Cerebellar cortex (tissue), 1 donor: ENCODE measurements at places on chromosomes 5 and 9.

DNA sequence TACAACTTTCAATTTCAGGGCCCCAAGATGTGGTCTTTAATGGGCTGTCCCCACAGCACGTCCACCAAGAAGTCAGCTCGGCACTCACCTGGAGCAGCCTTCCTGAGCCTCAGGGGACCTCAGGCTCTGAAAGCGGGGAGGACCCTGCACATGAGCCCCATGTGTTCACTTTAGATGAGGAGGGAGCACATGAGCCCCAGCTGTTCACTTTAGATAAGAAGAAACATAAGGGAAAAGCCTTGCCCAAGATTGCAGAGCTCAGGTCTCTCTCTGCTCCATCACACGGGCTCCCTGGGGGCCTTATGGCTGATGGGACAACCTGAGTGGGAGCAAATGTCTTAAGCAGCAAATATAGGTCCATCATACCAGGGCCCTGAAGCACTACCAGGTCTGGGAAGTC lies 56.4 kb downstream of the NIPSNAP3B start:
- DNase-seq: no peak

DNA sequence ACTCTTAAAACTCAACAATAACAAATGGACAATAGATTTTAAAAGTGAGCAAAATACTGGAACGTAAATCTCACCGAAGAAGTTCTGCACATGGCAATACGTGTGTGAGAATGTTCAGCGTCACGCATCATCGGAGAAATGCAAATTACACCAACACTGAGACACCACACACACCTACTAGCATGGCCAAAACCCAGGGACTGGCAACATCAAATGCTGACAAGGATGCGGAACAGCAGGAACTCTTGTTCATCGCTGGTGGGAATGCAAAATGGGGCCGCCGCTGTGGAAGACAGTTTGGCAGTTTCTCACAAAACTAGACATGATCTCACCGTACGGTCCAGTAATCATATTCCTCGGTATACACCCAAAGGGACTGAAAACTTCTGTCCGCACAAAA lies 21.6 kb upstream of the CLPTM1L start:
- no peak for DNase-seq

- DNase-seq: no peak
Observed at GRCh38 chr5:14004598-14005394, 60.3 kb upstream of the DNAH5 start.

DNA sequence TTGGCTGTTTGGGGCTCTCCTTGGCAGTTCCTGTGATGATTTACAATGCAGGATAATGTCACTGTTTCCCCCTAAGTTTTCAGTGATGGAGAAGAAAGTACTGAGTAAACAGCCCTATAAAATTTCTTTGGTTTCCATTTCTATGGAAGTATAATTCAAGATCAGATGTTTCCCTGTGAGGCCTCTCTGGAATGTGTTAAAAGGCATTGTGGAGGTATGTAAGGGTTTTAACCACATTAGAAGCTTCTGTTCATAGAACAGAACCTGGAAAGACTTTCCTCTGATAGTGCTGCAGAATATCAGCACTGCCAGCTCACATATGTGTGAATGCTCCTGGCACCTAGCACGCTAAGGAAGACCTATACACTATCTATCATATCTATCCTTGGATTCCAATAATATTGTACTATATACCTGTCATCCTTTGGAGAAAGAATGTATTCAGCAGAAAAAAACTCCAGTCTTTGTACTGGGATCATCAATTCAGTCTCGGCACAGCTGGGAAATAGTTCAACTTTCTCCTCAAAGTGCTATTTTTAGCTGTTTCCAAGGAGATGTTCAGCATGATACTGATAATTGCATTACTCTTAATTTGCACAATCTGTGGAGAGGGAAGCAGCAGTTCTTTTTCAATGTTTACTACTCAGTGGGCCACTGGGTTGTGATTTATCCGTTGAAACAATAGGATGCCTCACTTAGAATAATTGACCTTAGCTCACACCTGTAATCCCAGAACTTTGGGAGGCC lies 21.9 kb downstream of the TTC1 start:
- no peak for DNase-seq

GRCh38 chr5:138752341-138752950 lies 779 bp upstream of the CTNNA1 start:
- DNase-seq: peak; percentile 66

DNA sequence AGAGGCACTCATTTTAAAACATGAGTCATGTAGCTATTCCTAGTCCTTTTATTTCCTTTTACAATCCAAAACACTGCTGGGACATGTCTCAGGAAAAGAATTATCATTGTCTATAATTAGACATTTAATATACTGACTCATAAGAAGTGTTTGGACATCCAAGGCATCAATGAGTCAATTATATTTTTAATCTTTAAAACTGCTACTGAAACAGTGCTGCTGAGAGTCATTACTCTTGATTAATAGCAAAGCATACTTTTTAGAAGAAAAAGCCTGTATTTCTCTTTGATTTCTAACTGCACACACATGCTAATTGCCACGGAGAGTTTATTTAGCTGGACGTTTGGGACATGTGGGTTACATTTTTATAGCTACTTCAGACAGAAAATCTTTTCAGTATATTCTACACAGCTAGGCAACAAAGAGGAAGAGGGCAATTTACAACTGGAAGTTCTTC lies 1249.0 kb upstream of the CDH18 start:
- DNase-seq: no peak

DNA sequence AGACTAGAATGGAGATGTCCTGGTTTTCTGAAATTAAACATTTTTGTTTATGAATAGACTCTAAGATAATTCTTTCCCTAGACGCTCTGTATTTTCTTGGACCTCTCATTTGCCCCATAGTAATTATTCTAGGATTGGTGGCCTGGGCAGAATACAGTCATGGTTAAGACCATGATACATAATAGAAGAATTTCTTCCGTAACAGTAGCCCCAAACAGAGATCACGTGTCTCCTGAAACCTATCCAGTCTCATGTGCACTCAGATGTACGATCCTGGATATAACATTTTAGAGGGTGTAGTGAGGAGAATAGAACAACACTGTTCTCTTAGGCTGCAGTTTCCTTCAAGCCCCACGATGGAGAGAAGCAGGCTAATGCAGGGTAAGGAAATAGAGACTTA lies 22.3 kb downstream of the PCDHAC2 start:
- no peak for DNase-seq

DNA sequence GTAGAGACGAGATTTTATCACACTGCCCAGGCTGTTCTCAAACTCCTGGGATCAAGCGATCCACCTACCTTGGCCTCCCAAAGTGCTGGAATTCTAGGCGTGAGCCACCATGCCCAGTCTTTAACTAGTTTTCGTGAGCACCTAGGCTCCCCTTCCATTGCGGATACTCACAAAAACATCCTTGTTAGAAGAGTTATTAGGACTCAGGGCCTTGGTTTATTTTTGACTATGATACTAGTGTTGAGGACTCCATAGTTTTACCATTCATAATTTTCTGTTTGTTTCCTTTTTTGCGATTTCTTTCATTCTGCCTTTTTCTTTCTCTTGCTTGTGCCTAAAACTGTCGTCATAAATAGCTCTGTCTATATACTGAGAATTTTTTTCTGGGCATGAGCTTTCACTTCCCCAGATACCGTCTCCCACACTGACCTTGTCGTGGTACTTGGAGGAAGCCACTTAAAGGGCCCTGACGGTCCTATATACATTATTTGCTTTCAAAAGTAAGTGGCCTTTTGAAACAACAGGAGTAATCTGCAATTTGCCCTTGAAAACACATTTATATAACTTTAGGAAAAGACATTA lies 5.2 kb downstream of the F2R start:
- DNase-seq: no peak

DNA sequence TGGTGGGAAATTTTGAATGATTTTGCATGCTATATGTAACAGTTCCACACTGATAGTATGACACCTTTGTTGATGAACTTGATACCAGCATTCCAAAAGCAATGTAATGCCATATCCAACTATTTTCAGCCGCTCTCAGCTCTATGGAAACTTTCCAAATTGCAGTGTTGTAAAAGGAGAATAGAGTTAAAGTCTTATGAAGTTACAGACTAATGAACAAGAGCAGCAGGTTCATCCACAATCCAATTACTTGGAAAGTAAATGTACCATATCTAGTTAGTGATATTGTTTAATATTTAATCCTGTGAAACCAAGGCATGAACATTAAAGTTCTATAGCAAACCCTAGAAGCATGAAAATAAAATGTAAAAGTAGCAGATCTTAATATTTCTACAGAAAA lies 418.2 kb downstream of the TUSC1 start:
- DNase-seq: no peak

GRCh38 chr9:19698960-19699359 lies 89.9 kb downstream of the SLC24A2 start:
- DNase-seq: no peak

- DNase-seq: no peak
Observed at GRCh38 chr5:53087171-53087570, 22.4 kb downstream of the MOCS2 start.

DNA sequence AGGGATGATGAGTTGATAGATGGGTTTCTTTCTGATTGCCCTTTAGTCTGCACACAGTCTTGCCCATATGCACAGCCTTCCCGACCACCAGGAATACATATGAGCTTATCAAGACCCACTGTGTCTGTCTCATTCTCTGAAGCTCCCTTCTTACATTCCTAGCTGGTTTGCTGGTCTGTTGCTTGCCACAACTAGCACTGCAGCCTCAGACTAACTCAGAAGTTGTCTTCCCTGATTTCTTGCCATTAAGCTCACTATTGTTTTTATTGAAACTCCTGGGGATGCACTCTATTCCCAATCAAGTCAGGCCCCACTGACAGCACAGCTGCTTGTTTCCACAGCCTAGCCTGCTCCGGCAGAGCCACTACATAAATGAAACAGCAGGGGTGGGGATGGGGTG lies 97.5 kb downstream of the SAXO1 start:
- no peak for DNase-seq

DNA sequence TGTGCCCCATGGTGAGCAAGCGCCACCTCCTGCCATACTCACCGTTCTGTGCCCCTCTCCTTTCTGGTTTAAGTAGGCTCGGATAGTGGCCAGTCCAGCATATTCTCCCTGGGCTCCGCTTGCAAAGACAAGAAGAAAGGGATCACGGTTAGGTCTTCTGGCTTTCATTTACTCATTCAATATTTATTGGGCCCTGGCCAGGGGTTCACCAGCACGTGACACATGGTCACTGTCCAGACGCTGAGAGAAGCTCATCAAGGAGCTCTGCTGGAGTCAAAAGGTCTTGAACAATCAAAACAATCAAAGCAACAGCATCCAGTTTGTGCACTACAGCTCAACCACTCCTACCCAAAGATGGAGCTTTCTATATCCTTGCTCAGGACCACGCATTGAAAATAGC lies 80.2 kb downstream of the GLDC start:
- DNase-seq: no peak

GRCh38 chr9:76542360-76542759 lies 83.4 kb downstream of the GCNT1 start:
- no peak for DNase-seq

DNA sequence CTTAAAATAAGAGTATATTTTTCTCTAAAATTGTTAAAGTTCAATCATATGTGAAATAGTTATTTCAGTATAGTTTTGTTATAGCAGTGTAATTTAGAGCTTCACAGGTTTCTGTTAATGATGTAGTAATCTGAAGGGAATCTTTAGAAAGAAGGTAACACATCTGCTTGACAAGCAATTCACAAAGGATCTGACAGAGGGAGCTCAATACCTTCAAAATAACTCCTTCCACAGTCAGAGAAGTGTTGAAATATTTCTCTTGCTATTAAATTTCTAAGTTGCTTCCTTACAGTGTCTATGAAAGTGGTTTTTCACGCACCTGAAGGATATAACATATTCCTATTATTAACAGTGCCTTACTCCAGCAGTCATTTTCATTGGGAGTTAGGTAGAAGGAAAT lies 44.9 kb downstream of the SLC25A51 start:
- DNase-seq: peak; percentile 13

DNA sequence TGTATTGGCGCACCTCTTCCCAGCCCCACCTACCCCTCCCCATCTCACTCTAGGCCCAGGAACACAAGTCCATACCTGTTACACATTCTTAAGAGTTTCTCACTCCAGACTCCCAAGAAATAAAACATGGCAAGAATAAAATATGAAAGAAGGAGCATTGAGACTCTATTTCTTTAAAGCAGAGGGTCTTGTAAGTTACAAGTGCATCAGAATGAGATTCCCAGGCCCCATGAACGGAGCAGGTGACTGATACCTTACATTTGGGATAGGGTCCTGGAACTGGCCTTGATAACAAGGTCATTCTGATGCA lies 5.7 kb downstream of the EGR1 start:
- DNase-seq: no peak

GRCh38 chr5:16271851-16272250 lies 92.3 kb upstream of the MARCHF11 start:
- DNase-seq: no peak

- no peak for DNase-seq
Observed at GRCh38 chr9:14243514-14244042, 70.4 kb downstream of the NFIB start.

DNA sequence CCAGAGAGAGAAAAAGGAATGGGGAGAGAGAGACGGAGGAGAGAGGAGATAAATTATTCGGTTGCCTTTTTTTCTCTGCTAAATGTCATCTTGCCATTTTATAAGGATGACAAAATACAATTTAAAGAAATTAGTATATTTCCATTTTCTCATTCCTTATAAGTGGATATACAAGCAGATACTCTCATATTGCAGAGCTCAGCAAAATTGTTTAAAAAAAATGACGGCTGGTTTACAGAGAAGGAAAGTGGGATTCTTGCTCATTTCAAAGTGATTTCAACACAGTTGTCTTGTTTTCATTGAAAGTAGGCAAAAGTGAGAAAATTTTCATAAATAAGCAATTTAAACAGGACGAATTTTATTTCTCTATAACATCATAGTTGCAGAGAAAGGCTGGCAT lies 641.9 kb upstream of the CDH6 start:
- no peak for DNase-seq

DNA sequence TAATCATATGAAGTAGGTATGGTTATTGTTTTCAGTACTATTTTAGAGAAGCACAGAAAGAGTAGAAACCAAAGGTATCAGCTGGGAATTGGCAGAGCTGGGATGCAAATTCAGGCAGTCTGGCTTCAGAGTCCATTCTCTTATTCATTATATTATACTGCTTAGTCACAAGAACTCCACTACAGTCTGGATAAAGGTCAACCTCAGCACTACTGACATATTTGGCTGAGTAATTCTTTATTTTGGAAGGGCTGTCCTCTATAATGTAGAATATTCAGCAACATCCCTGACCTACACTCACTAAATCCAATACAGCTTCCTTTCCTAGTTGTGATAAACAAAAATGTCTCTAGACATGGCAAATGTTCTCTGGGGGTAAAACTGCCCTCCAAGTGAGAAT lies 37.6 kb downstream of the PTGER4 start:
- DNase-seq: no peak

DNA sequence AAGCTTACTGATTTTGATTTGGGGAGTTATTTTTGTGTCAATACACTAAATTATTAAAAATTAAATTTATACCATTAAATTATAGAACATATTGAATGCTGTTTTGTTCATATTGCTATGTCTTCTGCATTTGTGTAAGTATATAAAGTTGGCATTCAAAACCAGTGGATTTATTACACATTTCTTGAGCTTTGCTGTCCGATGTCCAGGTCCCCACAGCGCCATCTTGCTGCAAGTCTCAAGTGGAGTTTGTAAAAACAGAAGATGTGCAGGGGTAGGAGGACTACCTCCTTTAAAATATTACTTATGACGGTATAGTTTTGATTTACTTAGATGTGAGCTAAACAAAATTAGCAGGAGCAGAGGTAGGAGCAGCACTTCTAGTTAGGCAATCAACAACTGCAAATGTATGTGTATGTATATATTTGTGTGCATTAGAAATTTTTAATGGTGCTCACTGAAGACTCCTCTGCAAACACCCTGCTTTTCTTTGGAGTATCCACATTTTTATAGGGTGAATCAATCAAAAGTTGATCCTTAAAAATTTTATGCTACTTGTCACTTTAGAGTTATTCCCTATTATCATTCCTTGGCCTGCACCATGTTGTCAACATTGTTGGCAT lies 37.4 kb downstream of the CPEB4 start:
- peak; percentile 57 for DNase-seq
